IPS-NIHi11 (cell line): ENCODE measurements at places on chromosomes 6 and 20.

DNA sequence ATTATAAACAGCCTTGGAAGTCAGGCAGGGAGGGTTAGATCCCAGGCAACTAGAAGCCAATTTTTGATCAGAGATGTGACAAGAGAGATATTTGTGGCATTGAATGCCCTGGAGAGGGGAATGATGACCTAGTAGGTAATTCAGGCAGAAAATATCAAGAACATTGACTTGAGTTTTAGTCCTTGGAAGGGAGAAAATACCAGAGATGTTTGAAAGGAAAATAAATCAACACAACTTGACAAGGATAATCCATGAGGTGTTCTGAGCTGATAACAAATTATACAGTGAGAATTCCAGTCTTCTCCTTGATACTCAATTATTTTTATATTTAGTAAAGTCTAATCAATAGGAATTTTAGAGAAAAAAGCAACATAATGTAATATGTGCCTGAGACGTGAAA lies 10.6 kb upstream of the MARCKS start:
- DNase-seq = no peak

DNA sequence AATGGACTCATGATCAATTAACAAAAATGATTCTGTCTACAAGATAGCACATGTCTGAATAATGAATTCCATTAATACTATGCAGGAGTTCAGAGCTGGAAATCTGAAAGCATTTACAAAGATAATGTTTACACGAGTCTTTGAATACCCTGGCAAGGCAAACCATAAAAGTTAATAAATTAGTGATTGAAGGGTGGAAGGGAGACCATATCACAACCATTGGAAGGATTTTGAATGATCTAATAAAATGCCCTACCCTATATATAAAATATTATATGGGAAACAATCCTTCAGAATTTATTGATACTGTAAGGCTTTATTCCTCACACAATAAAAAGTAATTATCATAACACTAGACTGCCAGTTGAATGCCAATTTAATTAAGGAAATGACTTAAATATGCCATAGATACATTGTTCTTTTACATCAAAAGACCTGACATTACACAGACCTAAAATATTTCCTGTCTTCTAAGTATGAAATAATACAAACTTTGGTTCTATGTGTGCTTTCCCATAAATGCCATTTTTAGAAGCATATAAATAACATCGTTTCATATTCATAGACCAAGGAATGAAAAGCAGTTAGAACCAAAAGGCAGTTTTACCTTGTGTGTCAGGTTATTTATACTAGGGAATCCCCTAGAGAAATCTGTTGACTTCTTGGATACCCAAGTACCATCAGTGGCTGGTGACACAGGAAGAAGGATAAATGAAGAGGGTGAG lies 249.2 kb upstream of the MARCKS start:
- no peak for DNase-seq

GRCh38 chr20:25374842-25375241 lies 15.8 kb downstream of the ABHD12 start:
- DNase-seq = no peak

DNA sequence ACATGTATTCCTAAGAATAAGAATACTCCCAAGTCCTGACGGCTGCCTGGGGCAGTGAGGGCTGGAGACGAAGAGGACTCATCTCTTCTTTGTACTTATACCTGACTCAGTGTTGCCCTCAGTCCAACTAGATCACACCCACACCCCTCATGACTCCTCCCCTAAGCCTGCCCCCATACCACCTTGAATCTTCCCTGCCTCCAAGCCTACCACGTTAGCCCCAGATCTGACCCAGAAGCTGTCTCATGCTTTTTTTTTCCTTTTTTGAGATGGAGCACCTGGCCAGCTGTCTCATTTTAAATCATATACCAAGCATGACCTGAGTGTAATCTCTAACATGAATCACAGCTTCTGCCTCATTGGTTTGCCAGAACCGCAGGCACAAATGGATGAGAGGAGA lies 45.2 kb downstream of the MUC22 start:
- no peak for DNase-seq

GRCh38 chr20:9269280-9269971 lies 200.5 kb downstream of the PLCB4 start:
- no peak for DNase-seq

DNA sequence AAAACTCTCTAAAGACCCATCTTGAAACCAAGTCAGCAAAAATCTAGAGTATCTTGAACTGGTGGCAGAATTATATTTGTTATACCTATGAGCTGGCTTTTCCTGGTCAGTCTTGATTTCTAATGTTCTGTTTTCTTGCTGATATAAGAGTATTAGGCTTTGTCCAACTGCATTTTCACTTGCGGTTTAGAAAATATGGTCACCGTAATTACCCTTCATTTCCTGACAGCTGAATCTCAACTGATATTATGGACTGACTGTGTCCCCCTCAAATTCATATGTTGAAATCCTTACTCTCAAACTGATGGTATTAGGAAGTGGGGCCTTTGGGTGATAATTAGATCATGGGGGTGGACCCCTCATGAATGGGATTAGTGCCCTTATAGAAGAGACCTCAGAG lies 72.1 kb downstream of the TXLNB start:
- no peak for DNase-seq

DNA sequence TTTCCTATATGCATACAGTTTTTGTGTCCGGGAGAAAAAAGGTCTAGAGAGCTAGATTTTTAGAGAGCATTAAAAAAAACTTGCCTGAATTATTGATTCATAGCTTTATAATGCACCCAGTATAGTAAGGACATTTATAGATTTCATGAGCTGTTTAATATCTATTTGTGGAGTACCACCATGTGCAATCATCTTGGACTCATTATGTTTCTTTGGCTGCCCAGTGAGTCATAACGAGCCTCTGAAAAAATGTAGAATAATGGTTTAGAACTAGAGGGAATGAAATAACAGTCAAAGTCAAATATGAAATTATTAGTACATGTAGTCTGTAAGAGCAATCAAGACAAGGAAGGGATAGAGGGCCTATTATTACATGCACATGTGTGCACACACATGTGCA lies 350.0 kb downstream of the CD83 start:
- DNase-seq = no peak

- no peak for DNase-seq
Measured at GRCh38 chr6:56725254-56725653, 82.6 kb upstream of the DST start.

DNA sequence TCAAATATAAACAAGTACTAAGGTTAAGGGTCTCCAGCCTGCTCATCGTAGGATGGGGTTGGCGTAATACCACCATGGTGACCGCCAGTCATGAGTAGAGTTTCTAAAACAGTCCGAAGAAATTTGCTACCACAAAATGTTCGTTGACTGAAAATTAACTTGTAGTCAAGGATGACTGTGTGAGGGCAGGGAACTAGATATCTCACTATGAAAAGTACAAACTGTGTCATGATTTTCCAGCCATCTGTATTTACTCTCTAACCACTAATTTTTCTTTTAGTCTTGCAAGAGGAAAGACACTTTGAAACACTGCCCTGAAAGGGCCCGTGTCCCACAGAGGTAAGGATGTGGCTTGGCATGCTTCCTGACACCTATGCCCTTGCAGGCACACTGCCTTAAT lies 99.7 kb downstream of the IRF4 start:
- DNase-seq = no peak

DNA sequence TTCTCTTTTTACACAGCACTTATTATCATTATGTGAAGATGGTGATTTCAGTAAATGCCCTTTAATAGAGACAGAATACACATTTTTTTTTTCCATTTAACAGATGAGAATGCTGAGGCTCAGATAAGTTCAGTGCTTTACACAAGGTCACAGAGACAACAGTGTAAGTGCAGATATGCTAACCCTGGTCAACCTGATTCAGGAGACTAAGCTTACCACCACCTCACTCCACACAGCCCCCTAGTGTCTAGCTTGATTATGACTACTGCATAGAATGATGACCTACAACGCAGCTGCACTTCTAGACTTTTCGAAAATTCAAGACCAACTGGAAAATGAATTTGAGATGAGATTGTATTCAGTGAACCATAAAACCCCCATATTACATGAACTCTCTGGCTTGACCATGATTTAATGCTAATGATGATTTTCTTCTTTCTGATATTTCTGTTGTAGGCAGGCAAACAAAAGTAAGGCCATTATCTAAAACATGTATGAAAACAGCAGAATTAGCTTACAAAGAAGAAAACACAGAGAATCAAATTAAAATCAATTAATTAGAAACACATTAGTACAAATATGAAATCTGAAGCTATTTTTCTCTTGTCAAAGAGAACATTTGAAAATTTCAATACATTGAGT lies 212.1 kb upstream of the PHACTR1 start:
- peak; percentile 63 for DNase-seq

- DNase-seq = no peak
Measured at GRCh38 chr6:145608850-145609249, 126.5 kb downstream of the EPM2A start.

GRCh38 chr6:33410711-33411631 lies at the start of gene PHF1:
Gene PHF1 (plus strand): TSS chr6:33411014. CDS start chr6:33412264, 1,250 bp downstream.
- peak; percentile 76 for DNase-seq
